ENCODE measurements at places on chromosomes 7 and 10.

DNA sequence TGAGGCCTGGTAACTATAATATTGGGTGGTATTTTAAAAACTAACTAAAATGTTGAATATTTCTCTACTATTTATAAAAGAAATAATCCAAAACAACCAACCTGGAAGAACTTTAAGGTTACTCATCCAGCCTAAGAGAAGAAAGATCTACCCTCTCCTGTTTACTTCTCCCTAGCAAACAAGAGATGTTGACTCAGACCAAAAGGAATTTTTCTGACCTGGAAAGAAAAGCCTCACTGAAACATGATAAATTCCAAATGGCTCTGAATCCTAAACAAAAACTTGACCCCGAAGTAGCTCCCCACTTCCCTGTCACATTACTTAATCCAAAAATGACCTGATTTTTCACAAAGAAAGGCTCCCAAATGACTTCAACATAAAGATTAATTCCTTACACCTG lies 101.2 kb downstream of the PARD3 start:
- DNase-seq: no peak

DNA sequence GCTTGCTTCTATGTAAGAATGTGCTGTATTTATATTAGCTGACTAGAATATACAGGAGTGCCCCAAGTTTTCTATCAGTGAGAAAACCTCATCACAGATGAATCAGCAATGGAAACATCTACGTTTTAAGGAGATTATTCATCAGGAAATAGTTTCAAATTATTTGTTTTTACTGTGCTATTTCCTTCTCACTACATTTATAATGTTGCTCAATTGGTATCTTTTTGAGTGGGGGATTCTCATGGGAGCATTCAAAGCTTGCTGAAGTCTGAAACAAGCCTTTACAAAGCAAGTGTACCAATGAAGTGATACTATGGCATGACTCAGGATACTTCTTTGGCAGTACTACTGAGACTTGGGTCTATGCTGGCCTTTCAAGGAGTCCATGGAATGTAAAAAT lies 191.1 kb upstream of the SLC26A5 start:
- no peak for DNase-seq

- no peak for DNase-seq
Observed at GRCh38 chr10:18179891-18180290, 39.7 kb downstream of the CACNB2 start.

- no peak for DNase-seq
Observed at GRCh38 chr7:157768198-157768597, 431.4 kb downstream of the DNAJB6 start.

- DNase-seq: no peak
Observed at GRCh38 chr7:28755255-28755654, 202.9 kb downstream of the TRIL start.

DNA sequence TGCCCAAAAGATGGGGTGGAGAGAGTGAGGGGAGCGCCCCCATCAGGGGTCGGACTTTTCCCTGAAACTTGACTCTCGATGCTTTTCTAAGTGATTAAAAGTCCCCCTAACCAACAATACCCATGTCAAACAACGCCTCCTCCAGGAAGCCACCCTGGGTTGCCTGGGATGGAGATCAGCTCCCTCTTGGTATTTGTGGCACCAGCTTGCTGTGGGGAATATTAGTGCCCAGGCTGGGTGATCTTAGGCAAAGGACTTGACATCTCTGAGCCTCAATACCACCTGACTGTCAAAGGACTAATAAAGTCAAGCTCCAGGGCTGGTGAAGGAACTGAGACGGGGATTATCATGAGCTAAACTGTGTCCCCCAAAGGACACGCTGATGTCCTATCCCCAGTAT lies 18.2 kb upstream of the ELFN1 start:
- no peak for DNase-seq

DNA sequence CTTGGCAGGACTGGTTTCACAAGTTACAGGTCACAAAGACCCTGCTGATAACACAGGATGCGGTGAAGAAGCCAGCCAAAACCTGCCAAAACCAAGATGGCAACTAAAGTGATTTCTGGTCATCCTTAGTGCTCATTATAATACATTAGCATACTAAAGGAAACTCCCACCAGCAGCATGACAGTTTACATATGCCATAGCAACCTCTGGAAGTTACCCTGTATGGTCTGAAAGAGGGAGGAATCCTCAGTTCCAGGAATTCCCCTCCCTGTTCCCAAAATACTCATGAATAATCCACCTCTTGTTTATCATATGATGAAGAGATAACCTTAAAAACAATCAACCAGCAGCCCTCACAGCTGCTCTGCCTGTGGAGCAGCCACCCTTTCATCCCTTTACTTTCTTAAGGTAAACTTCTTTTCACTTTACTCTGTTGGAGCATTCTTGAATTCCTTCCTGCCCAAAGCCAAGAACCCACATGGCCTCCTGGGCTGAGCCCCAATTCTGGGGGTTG lies 21.9 kb downstream of the DPY19L1 start:
- no peak for DNase-seq
